Stimulated activated CD8-positive, alpha-beta memory T cell treated with anti-CD3 and anti-CD28 coated beads, Interleukin-15, amount 100 ng/mL, for 24 hours (primary cell): ENCODE measurements at places on chromosomes 12 and 14.

GRCh38 chr12:98420461-98420860, 94.9 kb upstream of the TMPO start:
- no peak for DNase-seq

DNA sequence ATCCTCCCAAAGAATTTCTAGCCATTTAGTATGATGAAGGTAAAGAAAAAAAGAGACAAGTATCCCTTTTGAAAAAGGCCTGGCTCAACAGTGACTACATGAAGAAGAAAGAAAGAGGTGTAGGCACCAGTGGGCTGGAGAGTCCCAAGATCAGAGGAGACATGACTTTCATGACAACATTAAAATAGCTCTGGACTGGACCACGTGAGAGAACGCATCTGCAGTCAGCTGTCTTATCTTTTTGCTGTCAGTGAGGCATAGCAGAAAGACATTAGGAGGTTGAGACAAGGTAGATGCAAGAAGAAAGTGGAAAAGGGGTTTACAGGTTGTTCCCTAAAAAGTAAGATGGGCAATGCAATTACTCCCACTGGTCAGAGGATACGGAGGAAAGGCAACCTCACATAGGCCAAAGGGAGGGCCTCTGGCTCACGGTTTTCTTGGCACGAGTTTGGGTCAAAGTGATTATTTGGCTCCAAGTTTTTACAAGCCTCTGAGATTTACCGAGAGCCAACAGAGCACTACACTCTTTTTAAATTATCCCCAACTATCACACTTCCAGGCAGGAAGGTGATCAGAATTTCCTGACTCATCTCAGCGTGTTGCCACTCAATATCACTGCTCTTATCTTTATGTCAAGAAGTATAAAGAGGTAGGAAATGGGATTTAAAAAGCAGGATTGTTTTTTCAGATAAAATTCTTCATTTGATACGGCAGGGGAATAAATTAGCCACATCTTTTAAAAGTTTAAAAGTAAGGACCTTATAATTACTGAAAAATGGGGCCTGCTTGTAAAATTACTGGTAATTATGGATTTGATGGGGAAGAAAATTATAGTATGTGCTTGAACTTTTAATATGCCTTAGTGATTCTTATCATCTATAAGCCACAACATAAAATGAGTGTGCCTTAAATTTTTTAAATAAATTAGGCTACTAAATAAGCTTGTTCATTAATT, 29.2 kb downstream of the TMTC1 start:
- no peak for DNase-seq

DNA sequence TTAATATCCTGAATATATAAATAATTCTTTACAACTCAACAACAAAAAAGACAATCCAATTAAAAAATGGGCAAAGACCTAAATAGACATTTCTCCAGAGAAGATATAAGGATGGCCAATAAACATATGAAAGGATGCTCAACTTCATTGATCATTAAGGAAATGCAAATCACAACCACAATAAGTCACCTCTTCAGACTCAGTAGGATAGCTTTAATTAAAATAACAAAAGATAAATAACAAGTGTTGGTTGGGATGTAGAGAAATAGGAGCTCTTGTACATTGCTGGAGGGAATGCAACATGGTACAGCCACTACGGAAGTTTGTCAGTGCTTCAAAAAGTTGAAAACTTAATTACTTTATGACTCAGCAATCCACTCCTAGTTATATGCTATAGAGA, 129.7 kb upstream of the OVCH1 start:
- no peak for DNase-seq

- DNase-seq: no peak
These were observed 6.4 kb downstream of the GNS start for GRCh38 chr12:64752833-64753238.

- no peak for DNase-seq
These were observed 421.8 kb upstream of the PDE3A start for GRCh38 chr12:19946550-19946949.

- DNase-seq: no peak
These were observed 192.8 kb downstream of the LRIG3 start for GRCh38 chr12:58727521-58727920.

DNA sequence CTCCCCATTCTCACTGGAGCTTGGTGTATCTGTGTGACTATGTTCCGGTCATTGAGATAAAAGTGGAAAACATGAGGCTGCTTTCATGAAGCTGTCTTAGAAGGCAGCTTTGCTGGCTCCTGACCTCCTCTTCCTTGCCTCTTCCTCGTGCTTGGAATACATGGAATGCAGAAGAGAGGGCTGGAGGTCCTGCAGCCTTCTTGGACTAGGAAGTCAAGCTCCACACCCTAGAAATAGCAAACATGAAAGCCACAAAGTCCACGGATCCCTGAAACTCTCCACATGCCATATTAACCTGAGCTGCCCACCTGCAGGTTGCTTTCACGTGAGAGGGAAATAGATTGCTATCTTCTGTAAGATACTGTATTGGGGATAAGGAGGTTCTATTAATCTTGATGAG, 51.0 kb downstream of the FZD10 start:
- DNase-seq: no peak

DNA sequence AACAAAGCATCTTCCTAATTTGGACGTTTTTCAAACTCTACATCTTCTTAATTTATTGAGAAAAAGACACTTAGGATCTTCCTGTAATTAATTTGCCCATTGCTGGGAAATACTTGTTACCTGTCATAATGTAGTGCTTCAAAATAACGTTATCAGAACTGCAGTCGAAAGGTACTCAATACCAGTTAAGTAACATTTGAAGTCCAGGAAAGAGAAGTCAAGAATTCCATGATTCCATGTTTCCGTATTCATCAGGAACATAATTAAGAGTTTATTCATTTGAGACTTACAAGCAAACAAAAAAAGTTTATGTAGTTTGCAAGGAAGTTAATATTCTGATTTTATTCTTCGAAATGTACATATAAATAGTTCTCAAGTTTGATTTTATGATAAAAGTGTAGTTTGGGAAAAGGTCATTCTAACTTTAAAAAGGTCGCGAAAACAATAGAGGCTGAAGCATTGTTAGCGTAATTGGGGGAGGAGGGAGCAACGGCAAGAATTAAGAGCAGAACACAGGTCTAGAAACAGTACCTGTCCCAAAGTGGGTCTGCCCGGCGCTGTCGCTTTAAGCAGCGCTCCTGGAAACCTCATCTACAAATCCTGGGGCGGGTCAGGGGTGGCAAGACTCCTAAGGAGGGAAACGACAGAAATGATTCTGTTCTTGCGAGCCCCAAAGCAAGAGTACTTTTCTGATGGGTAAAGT, 1.2 kb upstream of the KCNMB4 start:
- no peak for DNase-seq

DNA sequence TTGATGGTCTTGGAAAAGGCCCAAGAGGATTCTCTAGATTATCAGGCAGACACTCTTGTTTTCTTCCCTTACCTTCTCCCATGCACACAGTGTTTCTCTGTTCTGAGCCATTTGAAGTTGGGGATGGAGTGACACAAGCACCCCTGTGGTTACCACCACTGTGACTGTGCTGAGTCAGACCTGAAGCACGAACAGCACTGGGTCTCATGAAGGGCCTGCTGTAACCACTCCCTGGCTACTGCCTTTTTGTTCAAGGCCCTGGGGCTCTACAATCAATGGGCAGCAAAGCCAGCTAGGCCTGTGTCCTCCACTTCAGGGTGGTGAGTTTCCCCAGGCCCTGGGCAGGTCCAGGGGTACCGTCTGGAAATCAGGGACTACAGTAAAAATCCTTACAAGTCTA, 65.5 kb downstream of the TSPAN8 start:
- no peak for DNase-seq

DNA sequence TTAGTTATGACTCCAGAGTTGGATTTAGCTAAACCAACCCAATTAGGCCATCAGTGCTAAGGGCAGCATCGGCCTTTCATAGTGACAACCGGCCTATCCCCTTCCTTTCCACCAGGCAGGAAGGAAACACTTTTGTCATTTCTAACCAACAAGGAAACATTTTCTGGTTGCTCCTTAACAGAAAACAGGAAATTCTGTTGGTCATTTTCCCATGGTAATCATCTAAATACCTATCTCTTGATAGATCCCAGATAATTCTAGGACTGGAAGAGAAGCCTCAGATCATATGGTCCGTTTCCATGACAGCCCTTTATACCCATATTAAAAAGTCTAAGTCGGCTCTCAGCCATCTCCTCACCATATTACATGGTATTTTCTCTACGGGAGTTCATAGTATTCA, 79.2 kb upstream of the USP44 start:
- no peak for DNase-seq
